Islet precursor cell (in vitro differentiated cells): ENCODE measurements at places on chromosomes 16 and 17.

DNA sequence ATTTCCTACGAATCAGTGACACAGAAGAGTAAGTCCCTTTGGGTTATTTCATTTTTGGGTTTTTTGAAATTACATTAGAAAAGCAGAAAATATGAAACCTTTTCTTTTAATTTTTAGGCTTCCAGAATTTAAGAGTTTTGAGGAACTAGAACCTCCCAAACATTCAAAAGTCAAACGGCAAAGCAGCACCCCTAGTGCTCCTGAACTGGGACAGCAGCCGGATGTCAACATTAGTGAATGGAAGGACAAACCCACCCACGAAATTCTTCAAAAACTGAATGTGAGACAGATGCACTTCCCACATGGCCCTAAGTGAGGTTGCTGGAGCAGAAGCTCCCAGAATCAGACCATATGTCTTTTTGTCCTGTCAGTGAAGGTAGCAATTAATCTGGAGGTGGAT is 199.4 kb downstream of the PHKB start:
- no peak for DNase-seq

GRCh38 chr17:4836221-4836620 is 3.1 kb downstream of the MINK1 start:
- no peak for DNase-seq

GRCh38 chr16:66585481-66586239 is 6.4 kb downstream of the CMTM2 start:
- no peak for DNase-seq

DNA sequence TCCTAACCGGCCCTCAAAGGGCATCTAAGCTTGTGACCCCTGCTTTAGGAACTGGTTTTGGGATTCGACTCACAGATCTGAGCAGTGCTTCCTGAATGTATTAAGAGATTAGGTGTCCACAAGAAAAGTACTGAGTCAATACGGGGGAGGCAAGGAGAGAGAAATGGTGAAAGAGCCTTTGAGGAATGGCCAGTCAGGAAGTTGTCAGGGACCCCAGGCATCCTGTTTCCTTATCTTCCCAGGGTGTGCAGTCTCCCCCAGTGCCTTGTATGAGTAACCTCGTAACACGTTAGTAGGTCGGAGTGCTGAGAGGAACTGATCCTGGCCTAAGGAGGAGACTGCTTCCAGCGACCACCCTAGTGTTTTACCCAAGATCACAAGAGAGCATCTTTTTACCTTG is 16.4 kb upstream of the TMED6 start:
- DNase-seq = no peak

DNA sequence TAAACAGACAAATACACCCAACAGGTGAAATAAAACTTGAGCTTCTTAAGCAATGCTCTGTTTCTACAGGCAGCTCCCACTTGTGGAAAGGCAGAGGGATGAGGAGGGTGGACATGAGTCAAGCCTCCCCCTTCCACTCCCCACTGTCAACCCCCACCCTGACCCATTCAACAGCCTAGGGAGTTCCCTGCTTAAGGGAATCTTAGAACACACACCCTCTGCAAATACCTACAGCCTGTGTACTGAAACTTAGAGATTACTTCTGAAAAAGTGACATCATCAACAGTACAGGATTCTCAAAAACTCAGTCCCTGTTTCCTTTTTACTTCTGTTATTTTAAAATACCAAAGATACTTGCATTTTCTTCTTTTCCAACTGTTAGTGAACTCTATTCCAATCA is 345.4 kb downstream of the SOX9 start:
- DNase-seq = peak; percentile 93

GRCh38 chr17:8015236-8015956 is 13.0 kb downstream of the GUCY2D start:
- no peak for DNase-seq

DNA sequence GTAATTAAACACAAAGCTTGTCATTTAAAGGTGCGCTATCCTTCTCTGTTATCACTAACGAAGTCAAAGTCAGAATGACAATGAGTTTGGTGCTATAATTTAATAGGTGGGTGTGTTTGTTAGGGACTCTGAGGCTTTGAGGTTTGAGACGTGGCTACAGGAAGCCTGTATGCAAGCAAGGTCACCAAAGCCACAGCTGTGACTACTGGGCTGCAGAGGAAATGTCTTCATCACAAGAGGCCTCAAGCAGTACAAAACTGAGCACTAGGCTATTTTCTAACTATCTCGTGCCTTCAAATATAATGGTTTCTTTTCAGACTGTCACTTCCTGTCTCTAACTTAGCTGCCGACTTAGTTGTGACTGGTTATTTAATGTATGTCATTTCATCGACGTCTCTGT is 141.2 kb downstream of the AATF start:
- no peak for DNase-seq

GRCh38 chr16:53341792-53342191 is 92.5 kb upstream of the RBL2 start:
- DNase-seq = no peak

DNA sequence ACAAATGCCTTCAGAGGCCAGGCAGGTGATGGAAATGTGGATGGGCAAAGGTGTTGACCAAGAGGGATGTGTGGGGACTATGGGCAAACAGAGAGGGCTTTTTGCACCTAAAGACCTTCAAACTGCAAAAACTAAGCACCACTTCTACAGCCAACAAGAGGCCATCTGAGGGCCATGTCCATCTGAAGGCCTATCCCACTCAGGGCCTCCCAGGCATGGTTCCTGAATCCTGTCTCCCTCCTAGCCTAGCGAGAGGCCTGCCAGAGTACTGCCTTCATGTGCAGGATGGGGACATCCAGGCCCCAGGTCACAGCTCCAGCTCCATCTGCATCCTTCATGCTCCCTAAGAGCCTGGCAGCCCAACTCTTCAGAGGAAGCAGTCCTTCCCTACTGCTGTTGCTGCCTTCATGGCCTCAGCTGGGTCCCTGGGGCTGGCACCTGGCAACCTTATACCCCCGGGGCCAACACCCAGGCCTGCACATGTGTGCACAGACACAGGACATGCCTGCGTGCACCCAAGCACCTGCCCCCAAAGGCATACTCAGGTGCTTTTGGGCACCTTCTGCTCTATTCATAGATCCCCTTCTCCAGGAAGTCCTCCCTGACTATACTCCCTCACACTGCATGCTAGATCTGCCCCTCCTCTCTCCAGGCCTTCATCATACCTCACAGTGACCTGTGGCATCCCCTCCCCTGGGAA is 95.2 kb downstream of the C16orf78 start:
- DNase-seq = peak; percentile 31

DNA sequence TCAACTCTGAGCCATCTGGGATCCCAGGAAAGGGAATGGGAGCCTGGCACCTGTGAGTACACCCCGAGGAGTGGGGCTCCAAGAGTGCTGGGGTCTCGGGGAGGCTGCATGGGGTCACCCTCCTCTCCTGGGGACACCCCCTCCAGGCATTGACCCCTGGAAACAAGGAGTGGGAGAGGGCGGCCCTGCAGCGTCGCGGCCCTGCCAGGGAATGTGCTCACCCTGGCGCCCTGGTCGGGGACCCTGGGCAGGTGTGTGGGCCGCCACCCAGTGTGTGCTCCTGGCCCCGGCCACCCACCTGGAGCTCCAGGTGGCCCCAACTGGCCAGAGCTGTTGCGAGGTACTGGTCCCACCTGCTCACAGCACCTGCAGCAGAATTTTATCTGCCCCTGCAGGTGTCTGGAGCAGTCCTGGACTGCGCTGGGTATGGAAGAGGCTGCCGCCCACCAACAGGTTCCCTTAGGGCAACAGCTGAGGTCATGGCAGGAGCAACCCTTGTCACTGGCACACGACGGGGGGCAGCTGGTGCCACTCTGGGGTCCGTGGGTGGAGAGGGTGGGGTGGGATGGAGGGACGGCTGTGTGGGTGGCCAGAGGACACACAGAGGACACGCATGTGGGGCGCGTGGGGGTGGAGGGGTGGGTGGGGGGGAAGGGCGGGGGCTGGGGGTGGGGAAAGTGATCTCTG is 5.4 kb upstream of the PABPN1L start:
- DNase-seq = no peak

GRCh38 chr17:78185981-78186691 is 716 bp downstream of the TK1 start:
- DNase-seq = peak; percentile 84

DNA sequence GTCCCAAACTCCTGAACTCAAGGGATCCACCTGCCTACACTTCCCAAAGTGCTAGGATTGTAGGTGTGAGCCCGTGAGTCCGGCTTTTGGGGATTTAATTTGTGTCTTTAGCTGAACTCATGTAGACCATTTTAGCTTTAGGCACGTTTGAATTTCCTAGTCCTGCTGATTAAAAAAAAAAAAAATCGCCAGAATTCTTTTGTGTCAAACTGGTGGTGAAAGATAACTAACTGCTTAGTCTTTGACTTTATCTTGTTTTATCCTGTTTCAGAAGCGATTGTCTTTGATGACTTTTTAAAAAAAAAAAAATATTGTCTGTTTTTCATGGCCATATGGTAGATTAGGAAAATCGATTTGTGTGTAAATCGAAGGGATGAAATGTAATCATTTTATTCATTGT is 2.6 kb downstream of the RABEP1 start:
- DNase-seq = no peak

DNA sequence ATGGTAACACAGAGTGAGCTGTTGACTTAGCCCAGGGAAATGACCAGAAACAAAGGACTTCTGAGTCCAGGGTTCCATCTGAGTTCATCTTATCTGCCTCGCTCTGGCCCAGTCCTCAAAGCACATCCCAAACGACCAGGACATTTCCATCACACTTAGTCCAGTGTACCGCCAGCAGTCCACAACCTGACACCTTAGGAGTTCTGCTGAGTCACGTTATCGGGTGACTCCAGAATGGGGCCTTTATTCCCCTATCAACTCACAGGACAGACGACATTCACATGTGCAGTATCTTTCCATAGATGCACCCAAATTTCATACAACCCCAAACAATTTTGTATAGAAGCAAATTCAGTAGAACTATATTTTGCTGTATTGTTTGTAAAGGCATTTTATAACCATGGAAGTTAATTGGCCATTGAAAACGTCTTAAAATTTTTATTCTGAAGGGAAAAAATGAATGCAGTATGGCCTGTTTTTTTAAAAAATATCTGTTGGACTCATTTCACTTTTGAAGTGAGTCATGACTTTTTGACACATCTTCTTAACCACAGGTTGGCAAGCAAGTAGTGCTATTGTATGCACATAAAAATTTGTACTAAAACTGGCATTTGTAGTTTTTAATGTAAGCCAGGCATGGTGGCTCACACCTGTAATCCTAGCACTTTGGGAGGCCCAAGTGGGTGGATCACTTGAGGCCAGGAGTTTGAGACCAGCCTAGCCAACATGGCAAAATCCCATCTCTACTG is 46.3 kb downstream of the ZNF18 start:
- DNase-seq = no peak

GRCh38 chr17:66994361-66994760 is 29.9 kb downstream of the CACNG4 start:
- no peak for DNase-seq

GRCh38 chr17:19378416-19379360 is at the start of gene MAPK7:
Gene MAPK7, plus strand, starts transcription at chr17:19378498. Its CDS starts 403 bp downstream, at chr17:19378901.
- DNase-seq = peak; percentile 75

DNA sequence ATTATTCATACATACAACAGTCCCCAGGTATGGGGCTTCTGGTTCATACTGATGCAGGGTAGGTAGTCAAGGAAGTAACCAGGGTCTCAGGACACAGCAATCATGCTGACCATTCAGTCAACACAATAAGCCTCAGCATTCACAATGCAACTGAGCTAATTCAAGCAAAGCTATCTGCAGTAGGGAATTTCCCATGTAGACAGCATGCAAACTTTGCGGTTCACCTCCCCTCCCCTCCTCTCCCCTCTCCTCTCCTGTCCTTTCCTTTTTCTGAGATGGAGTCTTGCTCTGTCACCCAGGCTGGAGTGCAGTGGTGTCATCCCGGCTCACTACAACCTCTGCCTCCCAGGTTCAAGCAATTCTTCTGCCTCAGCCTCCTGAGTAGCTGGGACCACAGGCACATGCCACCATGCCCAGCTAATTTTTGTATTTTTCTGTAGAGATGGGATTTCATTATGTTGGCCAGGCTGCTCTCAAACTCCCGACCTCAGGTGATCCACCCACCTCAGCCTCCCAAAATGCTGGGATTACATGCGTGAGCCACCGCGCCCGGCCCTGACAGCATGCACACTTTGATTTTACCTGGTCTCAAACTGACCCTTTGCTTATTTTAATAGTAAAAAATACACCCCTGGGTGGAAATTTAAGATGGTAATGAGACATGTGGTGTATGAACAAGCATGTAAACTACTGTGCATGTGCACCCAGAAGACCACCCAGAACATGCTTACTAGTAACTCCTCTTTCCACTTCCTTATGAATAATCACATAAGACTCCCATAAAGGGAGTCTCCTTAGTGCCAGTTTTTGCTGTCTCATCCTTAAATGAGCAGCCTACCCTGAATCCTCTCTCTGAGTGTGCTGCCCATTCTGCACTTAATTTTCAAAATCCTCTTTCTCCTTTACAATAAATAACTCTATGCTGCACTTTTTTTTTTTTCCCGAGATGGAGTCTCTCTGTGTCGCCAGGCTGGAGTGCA is 9.3 kb upstream of the RNF135 start:
- peak; percentile 43 for DNase-seq

DNA sequence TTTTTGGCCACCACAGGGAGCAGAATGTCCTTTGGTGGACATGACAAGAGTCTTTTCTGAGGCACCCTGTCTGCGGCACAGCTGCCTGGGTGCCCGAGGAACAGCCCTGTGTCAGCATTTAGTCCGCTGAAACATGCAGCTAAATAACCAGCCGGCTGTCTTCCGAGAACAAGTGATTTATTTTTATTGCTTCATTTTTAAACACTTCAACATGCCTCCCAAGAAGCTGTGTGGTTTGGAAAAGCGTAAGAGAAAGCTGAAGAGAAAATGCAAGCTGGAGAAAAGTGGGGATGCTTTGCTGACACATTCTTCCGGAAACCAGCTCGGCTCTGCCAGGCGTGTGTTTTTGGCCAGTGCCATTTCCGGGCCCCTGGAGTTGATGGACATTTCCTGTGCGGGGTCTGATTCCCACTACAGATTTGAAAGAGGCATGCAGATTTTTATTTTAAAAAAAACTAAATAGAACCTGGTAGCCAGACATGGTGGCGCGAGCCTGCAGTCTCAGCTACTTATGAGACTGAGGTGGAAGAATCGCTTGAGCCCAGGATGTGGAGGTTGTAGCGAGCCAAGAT is 94.7 kb downstream of the SEC14L1 start:
- no peak for DNase-seq

DNA sequence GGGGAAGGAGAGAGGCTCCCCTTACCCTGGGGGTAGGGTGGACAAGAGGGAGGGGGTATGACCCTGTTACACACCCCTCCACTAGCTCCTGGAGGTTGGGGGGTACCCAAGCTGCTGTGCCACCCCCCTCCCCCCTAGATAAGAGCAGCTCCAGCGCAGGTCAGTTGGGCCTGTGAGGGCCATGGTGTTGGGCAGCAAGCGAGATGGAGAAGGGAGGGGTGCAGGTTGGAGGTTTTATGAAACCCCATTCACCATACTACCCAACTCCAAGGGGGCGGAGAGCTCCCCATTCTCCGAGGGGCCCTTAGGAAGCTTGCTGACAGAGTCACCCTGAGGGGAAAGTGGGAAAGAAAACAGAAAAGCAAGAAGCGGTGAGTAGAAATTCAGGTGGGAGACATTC is 1.7 kb upstream of the SOX15 start:
- no peak for DNase-seq
